Activated naive CD4-positive, alpha-beta T cell treated with anti-CD3 and anti-CD28 coated beads, Interleukin-2, amount 10 ng/mL, durations not matched to agents 7 days and 5 days (primary cell): ENCODE measurements at places on chromosomes 7 and 10.

- no peak overlapping the region for H3K27ac ChIP-seq
- H3K4me3 ChIP-seq: no peak overlapping the region
- peaks cover 73% of the 10 kb centered on the region for H3K27me3 ChIP-seq
- no peaks in the 10 kb centered on the region for H3K36me3 ChIP-seq
These were observed 692 bp downstream of the IGFBP1 start for GRCh38 chr7:45888993-45889366.

DNA sequence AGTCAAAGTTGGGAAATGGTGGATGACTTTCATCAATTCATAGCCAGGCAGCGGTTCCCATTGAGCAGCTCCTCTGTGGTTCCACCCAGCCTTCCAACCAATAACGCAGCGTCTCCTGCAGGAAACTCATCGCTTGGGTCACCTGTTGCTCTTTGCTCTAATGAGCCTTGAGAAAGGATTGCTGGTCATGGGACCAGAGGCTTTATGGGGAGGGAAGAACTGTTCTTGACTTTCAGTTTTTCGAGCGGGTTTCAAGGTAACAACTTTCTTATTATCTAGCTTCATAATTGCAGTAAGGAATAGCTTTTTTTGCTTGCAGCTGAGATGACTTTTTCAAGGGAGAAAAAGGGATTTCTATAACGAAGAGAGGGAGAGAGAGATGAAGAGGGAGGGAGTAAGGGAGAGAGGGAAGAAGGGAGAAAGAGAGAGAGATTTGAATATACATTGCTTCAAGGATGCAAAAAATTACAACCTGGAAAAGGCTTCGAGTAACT is 405 bp upstream of the ENTPD1 start:
- no peak overlapping the region for H3K27ac ChIP-seq
- no peaks in the 10 kb centered on the region for H3K36me3 ChIP-seq
- H3K4me1 ChIP-seq: peaks cover 10% of the 10 kb centered on the region
- no peak overlapping the region for H3K4me3 ChIP-seq
- H3K27me3 ChIP-seq: peaks cover 16% of the 10 kb centered on the region
- no peak for DNase-seq

DNA sequence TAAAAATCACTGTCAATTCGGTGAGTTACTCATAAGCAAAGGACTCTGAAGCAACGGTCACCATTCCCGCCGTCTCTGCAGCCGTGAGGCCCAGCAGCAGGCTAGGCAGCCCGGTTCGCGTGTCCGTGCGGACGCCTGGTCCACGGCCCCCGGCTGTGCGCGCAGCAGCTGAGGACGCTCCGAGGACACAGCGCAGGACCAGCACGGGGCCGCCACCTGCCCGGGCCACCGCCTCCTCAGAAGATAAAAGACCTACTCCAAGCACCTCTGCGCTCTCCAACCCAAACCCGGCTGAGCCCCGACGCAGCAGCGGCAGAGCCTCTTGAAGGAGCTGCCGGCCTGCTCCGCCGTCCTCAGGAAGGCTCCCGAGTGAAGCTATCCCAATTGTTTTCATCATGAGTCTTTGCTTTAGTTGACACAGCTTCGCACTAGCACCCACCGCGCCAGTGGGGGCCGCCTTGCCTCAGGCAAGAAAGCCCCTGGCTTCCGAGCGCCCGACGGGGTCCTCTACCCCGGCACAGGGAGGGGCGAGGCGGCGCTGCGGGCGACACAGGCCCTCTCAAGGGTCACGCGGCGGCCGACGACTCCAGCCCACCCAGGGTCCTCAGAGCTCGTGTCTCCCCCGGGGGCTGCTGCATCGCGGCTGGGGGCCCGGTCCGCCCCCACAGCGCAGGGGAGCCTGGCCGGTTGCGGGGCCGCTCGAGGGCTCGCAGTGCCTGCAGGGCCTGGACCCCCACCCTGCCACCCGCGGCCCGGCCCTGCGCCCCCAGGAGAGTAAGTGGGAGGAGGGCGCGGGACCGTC is 16.9 kb upstream of the GPR146 start:
- peaks cover 7% of the 10 kb centered on the region for H3K36me3 ChIP-seq
- DNase-seq: no peak
- no peak overlapping the region for H3K27ac ChIP-seq
- H3K4me1 ChIP-seq: peaks cover 33% of the 10 kb centered on the region

- peak overlapping the region; percentile 83 for H3K27ac ChIP-seq
- H3K4me3 ChIP-seq: peak overlapping the region; percentile 63
- H3K36me3 ChIP-seq: no peaks in the 10 kb centered on the region
- peak; percentile 49 for DNase-seq
- peaks cover 38% of the 10 kb centered on the region for H3K4me1 ChIP-seq
These were observed 7.4 kb upstream of the ZMYND11 start for GRCh38 chr10:127612-128432.

DNA sequence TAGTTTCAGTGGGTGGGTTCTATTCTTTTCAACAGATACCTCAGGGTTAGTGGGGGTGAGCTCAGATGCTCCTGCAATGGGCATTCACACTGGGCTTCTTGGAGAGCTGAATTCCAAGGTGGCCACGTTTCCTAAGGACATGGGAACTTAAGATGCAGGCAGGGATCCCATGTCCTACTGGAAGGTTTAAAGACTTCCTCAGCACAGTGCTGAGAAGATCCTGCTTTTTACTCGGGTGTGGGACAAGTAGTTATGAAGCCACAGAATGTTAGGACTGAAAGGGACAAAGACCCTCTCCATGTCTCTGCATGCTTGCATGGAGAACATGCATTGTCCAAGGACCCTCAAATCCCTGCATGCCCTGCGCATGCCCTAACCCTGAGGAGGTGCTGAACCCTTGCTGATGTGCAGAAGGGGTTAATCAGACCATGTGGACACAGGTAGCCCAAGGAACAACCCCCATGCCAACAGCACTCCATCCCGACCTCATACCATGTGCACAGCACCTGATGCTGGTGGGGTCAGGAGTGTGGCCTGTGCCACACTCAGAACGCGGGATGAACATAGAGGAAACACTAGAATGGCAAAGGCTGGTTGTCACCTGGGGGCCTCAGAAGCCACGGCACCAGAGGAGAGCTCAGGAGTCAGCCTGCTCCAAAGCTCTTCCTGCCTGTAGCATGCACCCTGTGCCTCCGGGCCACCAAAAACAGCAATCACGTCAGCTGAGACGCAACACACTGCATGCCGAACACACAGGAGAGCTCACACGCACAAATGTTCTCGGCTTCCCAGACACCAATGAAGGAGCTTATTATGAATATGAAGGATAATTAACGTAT is 15.2 kb downstream of the IL2RA start:
- H3K4me1 ChIP-seq: peaks cover 89% of the 10 kb centered on the region
- H3K27ac ChIP-seq: peak overlapping the region; percentile 88
- peaks cover 68% of the 10 kb centered on the region for H3K36me3 ChIP-seq
- DNase-seq: no peak
- peak overlapping the region; percentile 50 for H3K4me3 ChIP-seq

GRCh38 chr7:157719705-157720655 is 383.2 kb downstream of the DNAJB6 start:
- DNase-seq: peak; percentile 16
- H3K27ac ChIP-seq: no peak overlapping the region
- H3K4me3 ChIP-seq: no peak overlapping the region
- H3K27me3 ChIP-seq: peaks cover 21% of the 10 kb centered on the region
- no peaks in the 10 kb centered on the region for H3K36me3 ChIP-seq
